ENCODE measurements at places on chromosomes 6 and 20.

GRCh38 chr6:6696867-6697531, 108.5 kb downstream of the LY86 start:
- no peak for DNase-seq

- DNase-seq = no peak
Measured at GRCh38 chr6:38507173-38507572, 132.6 kb downstream of the BTBD9 start.

DNA sequence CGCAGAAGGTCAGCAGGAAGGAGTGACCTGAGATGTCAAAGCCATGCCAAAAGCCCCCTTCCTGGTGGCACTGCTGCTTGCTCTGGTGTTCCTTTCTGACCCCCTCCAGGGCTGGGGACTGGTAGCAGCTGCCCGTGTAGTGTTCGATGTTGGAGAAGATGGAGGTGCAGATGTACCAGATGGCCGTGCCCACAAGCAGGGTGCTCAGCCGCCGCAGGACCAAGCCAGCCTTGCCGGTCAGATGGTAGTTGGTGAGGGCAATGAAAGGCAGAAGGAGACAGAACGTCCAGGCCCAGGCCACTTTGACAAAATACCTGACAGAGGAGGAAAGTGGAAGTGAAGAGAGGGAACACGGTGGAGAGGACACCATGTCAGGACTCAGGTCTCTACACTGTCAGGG, 4.1 kb downstream of the FITM2 start:
- DNase-seq = no peak

GRCh38 chr20:61173961-61174725, 77.9 kb upstream of the CDH4 start:
- no peak for DNase-seq

DNA sequence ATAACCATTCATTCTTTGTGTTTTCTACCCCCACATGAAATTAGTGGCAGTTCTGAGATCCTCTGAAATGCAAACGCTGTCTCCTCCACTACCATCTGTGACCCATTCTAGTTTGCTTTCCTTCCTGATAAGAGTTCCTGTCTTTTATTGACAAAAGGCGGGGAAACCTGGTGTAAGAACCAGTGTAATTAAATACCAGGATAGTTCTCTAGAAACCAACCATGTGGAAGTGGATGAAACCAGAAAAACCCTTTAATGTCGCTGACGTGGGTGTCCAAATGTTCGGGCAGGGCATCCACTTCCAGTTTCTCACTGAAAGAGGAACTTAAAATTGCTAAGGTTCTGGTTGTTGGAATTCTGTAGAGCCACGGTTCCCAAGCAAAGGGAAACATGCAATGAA, 79.1 kb downstream of the TNFRSF21 start:
- DNase-seq = no peak

DNA sequence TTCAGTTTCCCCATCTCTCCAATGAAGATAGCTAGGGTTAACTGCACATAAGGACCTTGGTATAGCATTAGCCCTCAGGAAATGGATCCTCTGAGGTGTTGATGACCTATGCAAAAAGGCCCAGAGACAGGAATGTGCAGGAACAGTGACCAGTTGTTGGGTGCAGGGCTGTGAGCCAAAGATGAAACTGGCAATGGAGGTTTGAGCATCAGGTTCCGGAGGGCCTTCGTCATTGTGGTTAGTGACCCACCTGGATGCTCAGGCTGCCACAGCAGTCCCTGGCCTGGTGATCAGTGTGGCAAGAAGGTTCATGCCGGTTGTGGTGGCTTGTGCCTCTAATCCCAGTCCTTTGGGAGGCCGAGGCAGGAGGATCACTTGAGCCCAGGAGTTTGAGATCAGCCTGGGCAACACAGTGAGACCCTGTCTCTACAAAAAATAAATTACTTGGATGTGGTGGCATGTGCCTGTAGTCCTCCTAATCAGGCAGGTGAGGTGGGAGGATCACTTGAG, 43.7 kb downstream of the TM9SF4 start:
- no peak for DNase-seq

DNA sequence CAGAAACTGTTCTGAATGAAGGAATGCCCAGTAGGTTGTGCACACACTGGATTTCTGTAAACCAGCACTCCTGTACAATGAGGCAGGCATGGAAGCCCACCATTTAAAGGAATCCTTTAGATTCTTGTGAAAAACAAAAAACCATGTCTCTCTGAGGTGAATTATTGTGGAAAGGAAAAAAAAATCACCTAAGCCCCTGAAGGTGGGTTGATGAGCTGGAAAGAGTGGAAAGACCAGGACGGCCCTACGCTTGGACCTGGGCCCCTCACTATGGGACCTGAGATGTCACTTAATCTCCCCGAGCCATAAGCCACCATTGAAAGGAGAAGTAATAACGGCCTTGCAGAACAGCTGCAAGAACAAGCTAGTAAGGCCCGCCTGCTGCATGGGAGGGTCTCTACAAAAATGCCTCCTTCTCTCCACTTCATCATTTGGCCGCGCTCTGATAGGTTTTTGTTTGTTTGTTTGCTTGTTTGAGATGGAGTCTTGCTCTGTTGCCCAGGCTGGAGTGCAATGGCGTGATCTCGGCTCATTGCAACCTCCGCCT, 68.8 kb downstream of the RAB44 start:
- DNase-seq = no peak

DNA sequence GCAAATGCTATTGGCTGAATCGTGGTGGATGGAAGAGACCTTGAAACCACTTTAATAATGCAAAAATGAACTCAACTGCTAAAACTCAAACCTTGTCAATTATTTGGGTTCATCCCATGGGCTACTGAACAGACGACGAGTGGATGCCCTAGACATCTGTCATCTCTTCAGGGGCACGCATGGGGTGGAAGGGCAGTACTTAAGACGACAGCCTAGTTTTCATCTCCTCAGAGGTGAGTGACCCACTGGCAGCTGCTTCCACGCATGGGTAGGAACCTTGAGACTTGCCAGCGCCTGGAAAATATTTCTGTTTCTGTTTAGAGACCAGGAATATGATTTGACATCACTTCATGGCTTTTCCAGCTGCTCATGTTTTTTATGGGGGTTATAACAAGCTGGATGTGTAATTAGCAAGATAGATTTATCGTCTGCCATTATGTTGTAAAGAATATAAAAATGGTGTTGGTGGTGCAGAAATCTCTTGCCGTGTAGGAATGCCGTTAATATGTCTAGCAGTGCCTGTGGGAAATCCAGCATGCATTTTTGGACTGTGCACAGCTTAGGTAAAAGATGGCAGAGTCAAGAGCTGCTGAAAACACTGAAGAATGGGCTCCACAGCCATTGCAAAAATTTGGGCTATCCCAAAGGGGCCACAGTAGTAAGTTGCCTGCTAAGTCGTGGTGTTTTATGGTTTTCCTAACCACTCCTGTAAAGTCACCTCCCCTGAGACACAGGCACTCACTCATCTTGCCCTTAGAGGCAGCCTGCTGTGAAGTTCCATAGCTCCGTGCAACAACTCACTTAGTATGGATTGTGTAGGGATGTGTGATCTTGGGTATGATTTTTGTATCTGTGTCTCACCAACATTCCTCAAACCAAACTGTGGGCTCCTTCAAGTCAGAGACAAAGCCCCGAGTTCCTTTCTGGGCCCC, 203.3 kb downstream of the EYA2 start:
- DNase-seq = no peak

DNA sequence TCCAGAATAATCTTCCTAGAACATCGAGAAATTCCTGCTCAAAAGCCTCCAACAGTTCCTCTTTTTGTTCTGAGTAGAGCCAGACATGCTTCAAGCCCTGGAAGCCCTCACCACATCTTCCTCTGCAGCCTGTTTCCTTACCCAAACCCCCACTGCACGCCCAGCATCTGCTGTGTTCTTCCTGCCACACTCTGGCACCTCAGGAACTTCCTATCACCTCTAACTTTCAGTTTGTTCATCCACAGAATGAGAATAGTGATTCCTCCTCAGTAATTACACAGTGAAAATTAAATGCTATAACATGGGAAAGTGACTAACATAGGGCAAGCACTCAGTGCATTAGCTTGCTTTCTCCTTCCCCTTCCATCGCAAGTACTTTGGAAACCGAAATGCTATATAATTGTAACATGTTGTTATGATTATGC, 26.3 kb downstream of the C6orf89 start:
- peak; percentile 37 for DNase-seq

- no peak for DNase-seq
Measured at GRCh38 chr6:166629628-166630027, 2.6 kb upstream of the RPS6KA2 start.

GRCh38 chr6:105428342-105428957, 25.6 kb upstream of the PREP start:
- no peak for DNase-seq

DNA sequence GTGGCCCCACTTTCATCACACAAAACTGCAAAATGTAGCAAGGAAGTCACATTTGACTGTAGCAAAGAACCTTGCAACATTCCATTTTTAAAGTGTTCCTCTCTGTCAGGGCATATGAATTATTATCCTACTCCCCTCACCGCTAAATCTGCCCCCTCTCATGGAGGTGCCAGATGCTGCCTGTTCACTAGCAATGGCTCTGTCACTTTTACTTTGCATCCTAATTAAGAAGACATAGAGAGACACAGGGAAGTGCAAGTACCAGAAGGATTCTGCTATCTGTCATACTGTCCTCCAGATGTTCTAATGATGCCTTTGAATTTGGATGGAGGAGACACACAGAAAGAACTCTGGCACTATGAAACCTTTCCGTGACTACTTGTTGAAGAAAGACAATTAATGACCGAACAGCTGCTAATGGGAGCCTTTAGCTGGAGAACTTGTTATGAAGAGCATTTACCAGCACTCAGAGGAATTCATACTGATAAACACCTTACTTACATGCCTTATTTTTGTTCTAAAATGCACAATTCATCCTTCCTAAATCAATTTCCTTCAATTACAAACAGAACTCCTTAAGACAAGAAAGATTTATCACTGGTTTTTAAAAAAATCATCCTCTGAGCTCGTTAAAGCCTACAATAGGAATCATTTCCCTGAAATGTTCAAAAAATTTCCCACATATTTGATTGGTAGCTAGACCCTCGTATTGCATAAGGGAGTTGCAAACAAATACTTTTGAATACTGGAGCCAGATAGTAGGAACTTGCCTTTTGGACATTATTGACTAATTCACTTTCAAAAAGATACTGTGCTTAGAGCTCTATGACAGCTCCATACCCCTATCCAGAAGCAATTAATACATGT, 292.6 kb downstream of the UBE3D start:
- DNase-seq = no peak

GRCh38 chr20:62824476-62825332, 7.9 kb downstream of the COL9A3 start:
- peak; percentile 58 for DNase-seq

DNA sequence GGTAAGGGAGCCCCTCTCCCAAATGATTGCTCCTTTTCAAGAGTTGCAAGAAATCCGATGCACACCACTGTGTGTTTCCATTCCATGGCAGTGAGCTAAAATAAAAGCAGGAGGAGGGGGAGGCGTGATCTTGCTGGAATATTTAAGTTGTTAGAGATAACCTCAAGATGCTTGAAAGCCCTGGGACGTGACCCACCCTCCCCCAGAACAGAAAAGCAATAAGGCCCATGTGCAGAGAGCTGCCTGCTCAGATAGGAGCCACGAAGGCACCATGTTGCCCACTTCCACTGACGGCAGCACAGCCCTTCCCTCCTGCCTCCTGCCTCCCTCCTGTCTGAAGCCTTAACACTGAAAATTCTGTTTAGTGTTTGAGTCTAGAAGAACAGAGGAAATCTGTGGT, 432.6 kb upstream of the CDH4 start:
- DNase-seq = no peak

DNA sequence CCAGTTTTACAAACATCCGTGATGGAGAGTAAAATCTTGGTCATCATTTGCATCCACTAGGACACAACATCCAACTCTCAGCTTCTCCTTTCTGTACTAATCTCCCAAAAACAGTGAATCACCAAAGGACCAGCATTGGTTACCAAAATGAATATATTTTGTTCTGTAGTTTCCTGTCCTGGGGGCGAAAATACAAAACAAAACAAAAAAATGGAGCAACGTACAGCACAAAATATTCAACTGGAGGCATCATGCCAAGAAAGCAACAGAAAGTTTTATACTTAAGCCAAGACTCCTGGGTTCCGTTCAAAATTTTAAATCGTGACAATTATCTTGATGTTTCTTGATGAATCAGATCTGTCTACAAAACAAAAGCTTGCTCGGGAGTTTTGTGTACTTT, 126.6 kb upstream of the CCDC28A start:
- DNase-seq = no peak

GRCh38 chr6:63573899-63574553, 1.7 kb downstream of the LOC128125822 start:
- peak; percentile 67 for DNase-seq

- no peak for DNase-seq
Measured at GRCh38 chr6:101083533-101084175, 202.5 kb upstream of the ASCC3 start.

DNA sequence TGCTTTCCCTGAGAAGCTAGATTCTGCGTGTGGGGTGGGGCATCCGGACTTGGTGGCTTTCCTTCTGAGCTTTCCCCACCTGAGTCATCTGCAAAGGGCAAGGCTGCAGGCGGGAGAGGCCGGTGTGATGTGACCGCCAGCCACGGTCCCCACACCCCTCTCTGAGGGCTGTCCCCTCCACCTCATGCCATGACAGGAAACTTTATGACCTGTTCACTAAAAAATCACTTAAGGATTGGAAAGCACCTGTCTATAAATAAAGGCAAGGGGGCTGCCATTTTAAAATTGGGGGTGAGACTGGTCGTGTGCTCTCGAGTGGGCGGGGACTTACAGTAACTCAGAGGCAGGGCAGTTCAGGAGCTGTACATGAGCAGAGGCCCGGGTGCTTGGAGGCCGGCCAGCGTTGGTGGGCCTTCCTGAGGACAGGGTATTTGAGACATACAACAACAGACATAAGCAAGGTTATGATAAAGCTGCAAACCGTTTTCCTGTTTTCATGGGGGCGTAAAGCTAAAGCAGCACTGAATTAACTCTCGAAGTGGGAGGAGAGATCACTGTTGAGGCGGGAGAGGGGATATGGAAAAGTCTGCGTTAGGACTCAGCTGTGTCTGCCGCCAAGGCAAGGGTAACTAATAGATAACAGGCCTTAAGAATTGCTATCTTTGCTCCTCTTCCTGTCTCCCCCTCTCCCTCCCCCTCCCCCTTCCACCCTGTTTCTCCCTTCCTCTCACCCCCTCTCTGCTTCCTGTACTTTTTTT, 16.1 kb upstream of the SERPINB1 start:
- DNase-seq = peak; percentile 90

- no peak for DNase-seq
Measured at GRCh38 chr6:6362056-6362840, 41.8 kb upstream of the F13A1 start.

- no peak for DNase-seq
Measured at GRCh38 chr6:149419696-149420404, 19.8 kb downstream of the SUMO4 start.

GRCh38 chr6:29510202-29510601, 22.4 kb upstream of the MAS1L start:
- DNase-seq = no peak

- DNase-seq = no peak
Measured at GRCh38 chr6:52672412-52673025, 1.6 kb downstream of the TMEM14A start.

DNA sequence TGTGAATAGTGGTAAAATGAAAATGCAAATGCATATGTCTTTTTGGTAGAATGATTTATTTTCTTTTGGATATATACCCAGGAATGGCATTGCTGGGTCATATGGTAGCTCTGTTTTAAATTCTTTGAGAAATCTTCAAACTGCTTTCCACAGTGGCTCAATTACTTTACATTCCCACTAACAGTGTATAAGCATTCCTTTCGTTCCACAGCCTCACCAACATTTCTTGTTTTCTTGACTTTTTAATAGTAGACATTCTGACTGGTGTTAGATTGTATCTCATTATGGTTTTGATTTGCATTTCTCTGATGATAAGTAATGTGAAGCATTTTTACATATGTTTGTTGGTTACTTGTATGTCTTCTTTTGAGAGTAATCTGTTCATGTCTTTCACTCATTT, 144.0 kb downstream of the SIM1 start:
- no peak for DNase-seq

Measured in CD4-positive, alpha-beta T cell treated with Interleukin-4 for 4 hours (primary cell).